ENCODE measurements at places on chromosomes 3 and 15. TPM values are rescaled to one million over a fixed set of nuclear protein-coding genes. Genes with fewer than 3 reads are reported as not detected.

- H3K27ac ChIP-seq: no peak overlapping the region
- H3K4me3 ChIP-seq: no peak overlapping the region
- H3K36me3 ChIP-seq: no peaks in the 10 kb centered on the region
Observed at GRCh38 chr3:126111126-126111551, 27.2 kb upstream of the SLC41A3 start.

- H3K36me3 ChIP-seq: peaks cover 4% of the 10 kb centered on the region
- H3K27ac ChIP-seq: peak overlapping the region; percentile 17
- peaks cover 21% of the 10 kb centered on the region for H3K27me3 ChIP-seq
Observed at GRCh38 chr15:70324001-70324974, 226.6 kb upstream of the TLE3 start.

GRCh38 chr15:77554306-77555080, 78.2 kb downstream of the LINGO1 start:
- H3K27ac ChIP-seq: no peak overlapping the region
- no peaks in the 10 kb centered on the region for H3K4me1 ChIP-seq
- peaks cover 11% of the 10 kb centered on the region for H3K27me3 ChIP-seq
- no peak overlapping the region for H3K4me3 ChIP-seq

DNA sequence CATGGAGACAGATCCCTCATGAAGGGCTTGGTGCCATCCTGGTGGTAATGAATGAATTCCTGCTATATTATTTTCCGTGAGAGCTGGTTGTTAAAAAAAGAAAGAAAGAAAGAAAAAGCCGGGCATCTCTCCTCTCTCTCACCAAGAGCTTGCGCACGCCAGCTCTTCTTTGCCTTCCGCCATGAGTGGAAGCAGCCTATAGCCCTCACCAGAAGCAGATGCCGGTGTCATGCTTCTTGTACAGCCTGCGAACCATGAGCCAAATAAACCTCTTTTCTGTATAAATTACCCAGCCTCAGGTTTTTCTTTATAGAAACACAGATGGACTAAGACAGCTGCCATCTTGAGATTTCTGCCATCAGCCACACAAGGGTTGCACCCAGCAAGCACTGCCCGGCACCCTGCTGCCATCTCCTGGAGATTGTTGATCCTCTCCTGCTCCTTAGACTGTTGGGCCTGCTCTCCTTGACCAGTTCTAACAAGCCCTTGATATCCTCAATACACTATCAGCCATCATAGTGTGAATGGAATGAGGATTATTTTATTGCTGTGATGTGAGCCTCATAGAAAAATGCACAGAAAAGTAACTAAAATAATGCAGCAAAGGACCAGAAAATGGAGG, 3.5 kb upstream of the AHSG start:
- H3K27me3 ChIP-seq: peaks cover 12% of the 10 kb centered on the region
- DNase-seq: no peak
- H3K4me3 ChIP-seq: no peak overlapping the region
- H3K36me3 ChIP-seq: no peaks in the 10 kb centered on the region

- no peak overlapping the region for H3K27ac ChIP-seq
- H3K36me3 ChIP-seq: no peaks in the 10 kb centered on the region
- H3K4me1 ChIP-seq: no peaks in the 10 kb centered on the region
- H3K4me3 ChIP-seq: no peak overlapping the region
Observed at GRCh38 chr3:195823999-195824398, 12.3 kb upstream of the MUC4 start.

- H3K4me3 ChIP-seq: peak within 1 kb of the TSS; percentile 98
- peaks cover 38% of the 10 kb centered on the region for H3K4me1 ChIP-seq
- peak; percentile 97 for DNase-seq
- peak within 1 kb of the TSS; percentile 99 for H3K27ac ChIP-seq
- H3K36me3 ChIP-seq: peaks cover 42% of the 10 kb centered on the region
Observed at GRCh38 chr3:197949778-197950676, at the start of gene RPL35A. RPL35A (plus strand) TSS chr3:197950190; CDS start chr3:197950968, 778 bp downstream.

- peak; percentile 15 for DNase-seq
- peak overlapping the region; percentile 19 for H3K27ac ChIP-seq
- H3K27me3 ChIP-seq: peaks cover 1% of the 10 kb centered on the region
- H3K36me3 ChIP-seq: peaks cover 9% of the 10 kb centered on the region
- peak overlapping the region; percentile 57 for H3K4me3 ChIP-seq
Observed at GRCh38 chr15:99010768-99011167, 3.2 kb upstream of the PGPEP1L start.

GRCh38 chr15:47718497-47719437, 1.5 kb downstream of the SEMA6D start:
- peaks cover 32% of the 10 kb centered on the region for H3K4me1 ChIP-seq
- DNase-seq: no peak
- H3K27ac ChIP-seq: no peak overlapping the region
- no peaks in the 10 kb centered on the region for H3K36me3 ChIP-seq

DNA sequence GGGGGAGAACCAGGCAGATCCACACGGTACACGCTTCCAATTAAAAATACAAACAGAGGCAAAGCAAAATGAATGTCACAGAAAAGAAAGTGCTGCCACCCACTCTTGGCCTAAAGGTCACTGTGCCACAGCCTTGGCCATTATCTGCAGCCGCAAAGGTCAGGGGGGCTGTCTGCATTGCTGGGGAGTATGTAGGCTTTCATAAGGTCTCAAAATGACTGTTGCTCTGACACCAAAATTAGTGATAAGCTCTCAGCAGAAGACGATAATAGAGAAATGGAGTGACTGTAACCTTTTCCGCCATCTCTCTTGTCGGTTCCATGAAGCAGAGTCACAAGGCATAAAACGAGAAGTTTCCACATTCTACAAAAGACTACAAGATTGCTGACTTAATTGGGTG, 374.2 kb upstream of the ICE2 start:
- DNase-seq: no peak
- H3K36me3 ChIP-seq: no peaks in the 10 kb centered on the region
- H3K4me3 ChIP-seq: no peak overlapping the region
- no peak overlapping the region for H3K27ac ChIP-seq
- no peaks in the 10 kb centered on the region for H3K4me1 ChIP-seq
- H3K27me3 ChIP-seq: peaks cover 15% of the 10 kb centered on the region

DNA sequence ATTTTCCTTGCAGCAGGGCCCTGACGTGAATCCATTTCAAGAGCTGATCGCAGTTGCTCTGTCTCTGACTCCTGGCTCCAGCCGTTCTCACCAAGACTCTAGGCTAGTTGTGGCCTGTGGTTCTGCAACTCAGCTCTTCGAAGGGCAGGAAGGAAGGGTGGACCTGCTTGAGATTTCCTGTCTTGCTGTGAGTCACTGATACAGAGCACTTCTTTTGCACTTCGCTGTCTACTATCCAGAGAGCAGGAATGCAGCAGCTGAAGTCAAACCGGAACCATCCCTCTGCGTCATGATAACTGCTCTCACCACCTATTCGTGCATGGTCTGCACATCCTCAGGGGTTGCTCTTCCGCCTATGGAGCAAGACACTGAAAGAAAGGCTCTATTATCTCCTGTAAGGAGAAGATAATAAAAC, 59.7 kb downstream of the RAP2B start:
- no peaks in the 10 kb centered on the region for H3K36me3 ChIP-seq
- H3K4me1 ChIP-seq: peaks cover 40% of the 10 kb centered on the region
- DNase-seq: peak; percentile 95
- peak overlapping the region; percentile 83 for H3K4me3 ChIP-seq
- H3K27me3 ChIP-seq: peaks cover 6% of the 10 kb centered on the region

DNA sequence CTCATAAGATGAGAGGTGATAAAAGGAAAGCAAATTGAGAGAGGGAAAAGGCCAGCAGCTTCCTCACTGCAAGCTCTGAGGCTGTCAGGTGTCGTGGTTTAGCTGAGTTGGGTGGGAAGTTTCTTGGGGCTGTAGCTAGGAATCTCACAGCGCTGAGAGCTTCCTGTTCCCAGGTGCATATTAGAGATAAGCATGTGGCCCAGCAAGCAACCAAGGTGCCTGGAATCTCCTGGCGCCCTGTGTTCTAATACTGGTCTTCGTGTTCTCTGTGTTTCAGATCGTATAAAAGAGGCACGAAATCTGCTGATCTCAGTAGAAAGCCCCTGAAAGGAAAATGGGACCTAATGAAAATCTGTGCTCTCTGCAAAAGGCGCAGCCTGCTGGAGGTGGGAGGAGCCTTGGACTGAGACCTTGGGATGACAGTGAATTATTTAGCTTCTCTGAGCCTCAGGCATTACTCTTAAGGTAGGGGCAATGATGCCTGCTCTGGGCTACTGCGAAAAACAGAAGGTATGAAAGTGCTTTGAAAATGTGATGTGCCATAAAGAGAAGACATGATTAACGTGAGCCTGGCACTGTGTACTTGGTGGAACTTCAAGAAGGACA, 499.9 kb downstream of the TBL1XR1 start:
- no peaks in the 10 kb centered on the region for H3K36me3 ChIP-seq

DNA sequence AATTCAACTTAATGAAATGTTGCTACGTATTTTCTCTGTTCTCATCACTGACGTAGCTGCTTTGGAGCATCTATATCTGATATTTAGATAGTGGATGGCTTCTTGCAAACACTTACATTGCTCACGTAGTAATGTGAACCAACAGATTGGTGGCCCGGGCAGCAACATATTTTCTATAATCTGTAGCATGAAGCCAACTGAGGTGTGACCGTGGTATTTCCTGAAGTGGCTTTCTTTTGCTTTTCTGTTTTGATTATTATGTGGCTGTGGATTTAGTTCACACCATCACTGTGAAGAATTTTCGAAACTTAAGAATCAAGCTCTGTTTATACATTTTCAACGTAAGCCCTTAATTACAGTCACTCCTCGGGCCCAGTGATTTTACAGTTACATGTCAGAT, 288.5 kb downstream of the LPP start:
- H3K36me3 ChIP-seq: peaks cover 28% of the 10 kb centered on the region
- no peak overlapping the region for H3K4me3 ChIP-seq
- no peaks in the 10 kb centered on the region for H3K27me3 ChIP-seq
- no peak overlapping the region for H3K27ac ChIP-seq

GRCh38 chr3:139309880-139310279, 33.9 kb upstream of the MRPS22 start:
- H3K4me3 ChIP-seq: peak overlapping the region; percentile 51
- peaks cover 35% of the 10 kb centered on the region for H3K36me3 ChIP-seq
- peaks cover 88% of the 10 kb centered on the region for H3K4me1 ChIP-seq
- H3K27me3 ChIP-seq: peaks cover 3% of the 10 kb centered on the region

GRCh38 chr15:63165166-63165859, 8.0 kb upstream of the RPS27L start:
- peaks cover 18% of the 10 kb centered on the region for H3K4me1 ChIP-seq
- H3K36me3 ChIP-seq: no peaks in the 10 kb centered on the region
- no peak overlapping the region for H3K27ac ChIP-seq
- peaks cover 2% of the 10 kb centered on the region for H3K27me3 ChIP-seq

- H3K4me1 ChIP-seq: no peaks in the 10 kb centered on the region
- no peak overlapping the region for H3K27ac ChIP-seq
- no peaks in the 10 kb centered on the region for H3K27me3 ChIP-seq
- no peaks in the 10 kb centered on the region for H3K36me3 ChIP-seq
Observed at GRCh38 chr3:65627062-65627461, 411.7 kb downstream of the MAGI1 start.

DNA sequence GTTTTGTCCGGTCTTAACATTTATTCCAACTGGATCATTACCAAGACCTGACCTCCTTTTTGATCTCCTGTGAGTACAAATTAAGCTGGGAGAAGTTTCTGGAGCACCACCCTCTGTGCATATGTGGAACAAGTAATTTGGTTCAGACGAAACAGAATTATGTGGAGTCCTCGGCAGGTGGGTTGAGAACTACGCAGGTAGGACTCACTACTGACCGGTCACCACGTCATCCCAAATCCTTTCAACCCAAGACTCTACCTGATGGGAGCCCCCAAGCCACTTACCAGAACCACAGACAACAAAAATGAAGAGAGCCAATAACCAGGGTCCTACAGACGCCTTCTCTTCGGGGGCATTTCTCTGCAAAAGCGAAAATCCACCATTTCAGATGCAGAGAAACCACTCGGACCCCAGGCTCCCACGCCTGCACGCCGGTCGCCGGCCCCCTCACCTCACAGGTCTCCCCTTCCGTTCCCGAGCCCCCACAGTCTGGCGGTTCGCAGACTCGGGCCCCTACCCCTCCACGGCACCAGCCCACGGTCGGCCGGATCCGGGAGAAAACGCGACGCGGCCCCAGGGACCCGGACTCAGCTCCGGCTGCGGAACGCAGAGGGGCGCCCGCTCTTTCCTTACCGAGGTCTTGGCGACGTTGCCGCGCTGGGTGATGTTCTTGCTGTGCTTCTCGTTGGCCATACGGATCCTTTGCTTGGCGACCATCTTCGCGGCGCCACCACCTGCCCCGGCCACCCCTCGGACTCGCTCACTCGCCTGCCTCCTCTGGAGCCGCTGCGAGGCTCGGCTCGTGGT, 674 bp downstream of the SERP1 start:
- peak; percentile 8 for DNase-seq
- peaks cover 1% of the 10 kb centered on the region for H3K27me3 ChIP-seq
- peaks cover 53% of the 10 kb centered on the region for H3K4me1 ChIP-seq
- peak overlapping the region; percentile 96 for H3K27ac ChIP-seq
- peaks cover 36% of the 10 kb centered on the region for H3K36me3 ChIP-seq

DNA sequence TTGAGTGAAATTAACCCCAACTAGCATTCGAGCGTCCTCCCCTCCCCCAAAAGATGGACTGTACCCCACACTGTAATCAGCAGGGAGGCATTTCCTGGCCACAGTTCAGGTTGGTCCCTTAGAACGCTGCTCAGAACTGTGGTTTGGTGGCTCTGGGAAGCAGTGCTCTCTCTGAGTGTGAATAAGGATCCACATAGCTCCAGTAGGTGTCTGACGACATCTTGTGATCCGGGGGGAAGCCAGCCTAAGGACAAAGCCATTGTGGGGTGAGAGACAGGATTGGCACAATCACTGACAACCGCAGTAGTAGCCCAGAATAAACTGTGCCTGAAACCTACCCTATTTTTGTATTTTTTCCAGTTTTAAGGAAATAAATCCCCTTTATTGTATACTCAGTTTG, 125.3 kb downstream of the IGF1R start:
- peaks cover 61% of the 10 kb centered on the region for H3K4me1 ChIP-seq
- H3K36me3 ChIP-seq: 0 out of 2 replicates have a peak, but pooled peaks cover 10% of the 10 kb centered on the region
- no peaks in the 10 kb centered on the region for H3K27me3 ChIP-seq
- H3K4me3 ChIP-seq: peak overlapping the region; percentile 24
- peak overlapping the region; percentile 70 for H3K27ac ChIP-seq
- no peak for DNase-seq

GRCh38 chr15:34783991-34784390, 11.4 kb downstream of the ACTC1 start:
- 0 out of 2 replicates have a peak, but pooled peaks cover 4% of the 10 kb centered on the region for H3K36me3 ChIP-seq
- DNase-seq: no peak
- H3K4me1 ChIP-seq: no peaks in the 10 kb centered on the region
- H3K4me3 ChIP-seq: no peak overlapping the region

GRCh38 chr15:82159922-82160321, 102.6 kb downstream of the EFL1 start:
- H3K27me3 ChIP-seq: peaks cover 2% of the 10 kb centered on the region
- peaks cover 40% of the 10 kb centered on the region for H3K36me3 ChIP-seq
- peaks cover 31% of the 10 kb centered on the region for H3K4me1 ChIP-seq

Gene MTHFS
- total RNA-seq: 19.9 TPM

Gene SEMA7A
- total RNA-seq: 122 TPM

Gene GOLGA6D
- total RNA-seq: not detected

Gene NR2F2
- 150 TPM for total RNA-seq

Gene SNTN
- total RNA-seq: not detected

Gene SAMD7
- total RNA-seq: not detected

Gene MEIS2
- total RNA-seq: 31.8 TPM

Gene TNNC1
- total RNA-seq: 0.36 TPM

Gene SLC25A20
- 24.9 TPM for total RNA-seq

Gene GRK7
- not detected for total RNA-seq

Gene GOLGA8S
- total RNA-seq: not detected

All from HFFc6 (cell line).